Cortex of kidney (tissue), 1 donor: ENCODE measurements at places on chromosomes 7 and 10.

- no peak for DNase-seq
Measured at GRCh38 chr10:67925449-67926005, 41.1 kb downstream of the SIRT1 start.

DNA sequence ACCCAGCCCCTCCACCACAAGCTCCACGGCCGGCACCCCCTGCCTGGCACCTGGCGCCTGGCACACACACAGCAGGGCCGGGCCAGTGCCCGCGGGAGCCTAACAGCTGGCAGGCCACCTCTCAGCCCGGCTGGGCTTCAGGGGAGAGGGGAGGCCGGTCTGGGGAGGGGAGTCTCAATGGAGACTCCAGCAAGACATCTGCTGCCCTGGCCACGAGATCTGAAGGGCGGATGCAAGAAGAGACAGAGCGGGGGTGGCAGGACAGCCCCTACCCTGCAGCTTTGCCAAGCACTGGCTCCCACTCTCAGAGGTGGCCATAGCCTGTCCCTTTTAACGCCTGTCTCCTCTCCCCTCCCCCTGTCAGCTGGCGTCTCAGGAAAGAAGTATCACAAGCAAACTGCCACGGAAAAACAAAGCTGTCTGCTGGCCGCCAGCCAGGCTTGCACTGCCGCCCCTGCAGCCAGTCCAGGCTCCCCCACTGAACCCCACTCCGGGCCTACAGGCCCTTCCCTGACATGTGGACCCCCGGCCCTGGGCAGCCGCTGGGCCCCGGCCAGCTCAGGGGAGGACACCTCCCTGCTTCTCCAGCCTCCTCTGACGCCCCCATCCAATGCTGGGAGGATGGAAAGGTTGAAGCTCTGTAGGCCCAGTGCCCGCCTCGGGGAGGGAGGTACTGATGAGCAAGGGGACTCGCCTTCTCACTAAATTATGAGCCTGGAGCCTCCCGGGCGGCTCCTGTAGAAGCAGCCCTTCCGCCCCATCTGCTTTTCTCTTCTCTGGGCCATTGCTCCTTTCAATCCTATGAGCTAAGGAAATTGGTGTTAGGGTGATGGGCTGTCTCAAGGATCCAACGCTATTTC, 178.4 kb downstream of the ARHGAP12 start:
- no peak for DNase-seq

DNA sequence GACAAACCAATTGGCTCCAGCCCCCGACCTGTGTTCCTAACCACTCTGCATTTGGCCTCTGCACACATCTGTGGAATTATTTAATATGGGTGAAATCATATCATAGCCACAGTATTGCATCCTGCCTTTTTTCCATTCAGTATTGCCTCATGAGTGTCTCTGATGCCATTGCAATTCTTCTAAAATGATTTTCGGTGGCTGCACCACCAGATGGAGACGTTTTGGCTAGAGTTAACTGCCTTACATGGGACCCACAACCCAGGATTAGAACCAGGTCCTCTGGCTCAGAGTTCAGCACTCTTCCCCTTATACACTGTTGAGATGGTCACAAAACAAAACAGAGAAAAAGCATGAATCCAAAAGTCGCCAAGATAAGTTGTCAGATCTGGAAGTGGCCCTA, 180.8 kb downstream of the EMX2 start:
- no peak for DNase-seq

GRCh38 chr7:22214000-22214399, 143.0 kb downstream of the RAPGEF5 start:
- DNase-seq, result no peak

DNA sequence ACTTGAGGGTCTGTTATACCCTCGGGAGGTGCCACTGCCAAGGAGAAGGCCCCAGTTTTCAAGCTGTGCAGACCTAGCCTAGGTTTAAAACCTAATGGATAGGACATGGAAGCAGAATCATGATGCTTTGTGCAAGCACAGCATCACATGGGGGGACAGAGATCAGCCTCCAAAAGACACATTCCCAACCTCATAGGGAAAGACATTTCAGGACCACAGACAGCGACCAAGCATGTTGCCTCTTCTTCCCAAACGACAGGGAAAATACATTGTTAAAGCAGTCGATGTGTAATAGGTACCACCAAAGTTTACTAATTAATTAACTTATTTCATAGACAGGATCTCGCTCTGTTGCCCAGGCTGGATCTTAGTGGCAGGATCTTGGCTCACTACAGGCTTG, 573.9 kb downstream of the TCERG1L start:
- DNase-seq, result no peak

- DNase-seq, result no peak
Measured at GRCh38 chr10:112815269-112816032, 134.6 kb upstream of the TCF7L2 start.

GRCh38 chr10:76298329-76298728, 866.9 kb downstream of the LRMDA start:
- DNase-seq, result no peak

DNA sequence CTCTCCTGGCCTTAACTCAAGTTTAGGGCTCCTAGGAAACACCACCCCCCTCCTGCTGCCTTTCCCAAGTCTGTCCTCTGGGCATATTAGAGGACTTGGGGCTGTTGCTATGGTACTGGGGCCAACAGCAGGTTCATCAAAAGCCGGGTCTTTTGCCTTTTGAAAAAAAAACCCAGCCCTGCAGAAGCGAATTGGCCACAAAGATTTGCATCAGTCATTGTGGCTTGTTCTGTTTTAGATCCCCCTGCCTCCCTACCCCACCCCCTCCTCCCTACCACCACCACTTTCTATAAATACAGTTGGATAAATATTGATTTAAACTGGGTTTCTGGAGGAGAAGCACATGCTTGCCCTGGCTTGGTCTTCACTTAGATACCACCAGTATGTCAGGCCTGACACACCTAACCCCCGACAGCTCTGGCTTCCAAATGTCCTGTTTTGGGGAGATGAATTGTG, 7.0 kb downstream of the MXI1 start:
- no peak for DNase-seq

GRCh38 chr10:14476006-14476405, 145.3 kb upstream of the FRMD4A start:
- DNase-seq, result no peak

DNA sequence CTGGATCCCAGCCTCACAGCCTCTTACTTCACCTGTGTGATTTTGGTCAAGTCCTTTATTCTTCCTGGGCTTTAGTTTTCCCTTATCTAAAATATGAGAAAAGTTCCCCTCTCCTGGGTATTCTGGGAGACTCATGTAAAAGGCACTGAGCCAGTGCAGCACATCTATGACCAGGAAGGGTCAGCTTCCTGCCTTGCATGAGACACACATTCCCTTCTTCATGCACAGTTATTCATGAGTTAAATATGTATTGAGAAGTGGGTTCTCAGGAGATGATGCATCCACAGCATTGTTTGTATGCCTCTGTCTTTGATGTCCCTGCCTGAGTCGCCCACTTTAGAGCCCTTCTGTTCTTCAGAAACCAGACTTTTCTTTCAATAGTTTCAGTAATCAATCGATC, 33.3 kb downstream of the EGFR start:
- no peak for DNase-seq

GRCh38 chr10:131936736-131937135, 35.9 kb downstream of the PPP2R2D start:
- DNase-seq, result no peak

- DNase-seq, result no peak
Measured at GRCh38 chr7:22082553-22082885, 136.8 kb upstream of the CDCA7L start.

DNA sequence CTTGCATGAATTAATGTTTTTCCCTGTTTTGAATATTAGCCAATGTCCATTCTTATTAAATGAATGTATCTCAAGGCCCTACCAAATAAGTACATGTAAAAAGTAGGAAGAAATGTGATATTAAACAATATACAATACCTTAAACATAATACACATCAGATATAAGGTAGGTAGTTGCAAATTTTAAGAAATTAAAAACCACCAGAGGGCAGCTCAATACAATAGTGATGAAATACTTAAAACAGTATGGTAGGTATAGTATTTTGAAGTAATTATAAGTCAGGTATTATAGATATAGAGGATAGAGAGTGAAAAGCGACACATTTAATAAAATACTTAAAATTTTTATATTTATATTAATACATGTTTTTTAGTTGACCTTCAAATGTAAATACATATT, 43.6 kb upstream of the CDK14 start:
- no peak for DNase-seq

- DNase-seq, result no peak
Measured at GRCh38 chr7:37039131-37039749, 314.9 kb upstream of the AOAH start.

DNA sequence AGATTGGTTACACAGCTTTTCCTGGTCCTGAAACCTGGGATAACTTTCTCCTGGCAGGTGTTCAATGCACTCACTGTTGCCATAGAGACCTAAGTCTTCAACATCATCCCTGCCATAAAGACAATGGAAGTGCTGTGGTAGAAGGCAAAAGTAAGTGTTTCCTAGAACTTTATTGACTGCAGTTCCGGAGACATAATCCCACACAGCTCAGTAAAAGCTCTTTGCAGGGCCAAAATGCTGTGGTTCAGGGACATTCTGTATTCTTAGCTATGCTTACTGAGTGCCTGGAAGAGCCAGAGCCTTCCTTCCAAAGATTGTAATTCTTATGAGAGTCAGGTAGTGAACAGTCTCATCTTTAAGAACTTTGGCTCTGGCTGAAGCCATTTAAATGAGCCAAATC, 5.3 kb downstream of the WIPF3 start:
- DNase-seq, result no peak

- no peak for DNase-seq
Measured at GRCh38 chr7:99365318-99366141, 9.0 kb upstream of the ARPC1B start.

GRCh38 chr10:34906067-34906965, 91.2 kb upstream of the PARD3 start:
- no peak for DNase-seq

DNA sequence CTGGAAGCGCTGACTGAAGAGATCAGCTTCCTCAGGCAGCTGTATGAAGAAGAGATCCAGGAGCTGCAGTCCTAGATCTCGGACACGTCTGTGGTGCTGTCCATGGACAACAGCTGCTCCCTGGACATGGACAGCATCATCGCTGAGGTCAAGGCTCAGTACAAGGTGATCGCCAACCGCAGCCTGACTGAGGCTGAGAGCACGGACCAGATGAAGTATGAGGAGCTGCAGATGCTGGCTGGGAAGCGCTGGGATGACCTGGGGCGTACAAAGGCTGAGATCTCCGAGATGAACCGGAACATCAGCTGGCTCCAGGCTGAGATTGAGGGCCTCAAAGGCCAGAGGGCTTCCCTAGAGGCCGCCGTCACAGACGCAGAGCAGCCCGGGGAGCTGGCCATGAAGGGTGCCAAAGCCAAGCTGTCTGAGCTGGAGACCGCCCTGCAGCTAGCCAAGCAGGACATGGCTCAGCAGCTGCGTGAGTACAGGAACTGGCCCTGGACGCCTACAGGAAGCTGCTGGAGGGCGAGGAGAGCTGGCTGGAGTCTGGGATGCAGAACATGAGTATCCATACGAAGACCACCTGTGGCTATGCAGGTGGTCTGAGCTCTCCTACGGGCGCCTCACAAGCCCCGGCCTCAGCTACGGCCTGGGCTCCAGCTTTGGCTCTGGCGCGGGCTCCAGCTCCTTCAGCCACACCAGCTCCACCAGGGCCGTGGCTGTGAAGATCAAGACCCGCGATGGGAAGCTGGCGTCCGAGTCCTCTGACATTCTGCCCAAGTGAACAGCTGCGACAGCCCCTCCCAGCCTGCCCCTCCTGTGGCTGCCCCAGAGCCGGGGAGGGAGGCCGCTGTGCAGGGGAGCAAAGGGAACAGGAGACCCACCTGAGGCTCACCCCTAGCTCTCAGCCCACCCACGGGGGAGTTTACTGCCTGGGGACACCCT, 24.9 kb upstream of the AMPH start:
- DNase-seq, result no peak

DNA sequence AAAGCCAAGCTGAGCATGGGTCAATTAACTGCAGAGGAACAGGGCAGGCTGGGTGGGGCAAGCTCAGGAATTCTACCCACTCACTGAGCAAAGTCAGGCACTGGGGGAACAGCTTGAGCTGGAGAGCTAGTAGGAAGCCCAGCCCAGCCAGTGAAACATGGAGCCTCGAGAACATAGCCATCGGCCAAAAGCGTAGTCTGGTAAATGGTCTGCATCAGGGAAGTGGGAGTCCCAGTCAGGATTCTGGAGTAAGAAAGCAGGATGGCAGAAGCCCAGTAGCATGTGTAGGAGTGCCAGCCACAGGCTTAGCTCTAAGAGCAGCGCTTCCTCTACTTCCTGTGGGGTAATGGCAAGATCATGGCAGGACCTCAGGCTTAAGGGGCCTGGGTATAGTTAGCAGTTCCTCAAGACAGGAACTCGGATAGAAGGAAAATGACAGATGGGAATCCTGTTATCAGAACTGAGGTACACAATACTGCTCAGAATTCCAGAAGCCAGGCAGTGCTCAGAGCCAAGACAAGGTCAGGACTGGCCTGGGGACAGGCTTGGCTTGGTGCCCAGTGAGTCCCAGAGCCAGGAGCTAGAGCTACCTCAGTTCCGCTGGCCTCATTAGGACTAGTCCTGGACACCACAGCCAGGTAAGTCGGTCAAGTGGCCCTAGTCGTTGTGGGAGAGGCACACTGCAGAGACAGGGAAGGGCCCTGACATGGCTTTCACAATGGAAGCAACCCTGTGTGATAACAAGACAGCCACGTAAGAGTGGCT, 65.4 kb upstream of the MXI1 start:
- no peak for DNase-seq
